Amniotic epithelial cell (primary cell): ENCODE measurements at places on chromosomes 2 and 18.

DNA sequence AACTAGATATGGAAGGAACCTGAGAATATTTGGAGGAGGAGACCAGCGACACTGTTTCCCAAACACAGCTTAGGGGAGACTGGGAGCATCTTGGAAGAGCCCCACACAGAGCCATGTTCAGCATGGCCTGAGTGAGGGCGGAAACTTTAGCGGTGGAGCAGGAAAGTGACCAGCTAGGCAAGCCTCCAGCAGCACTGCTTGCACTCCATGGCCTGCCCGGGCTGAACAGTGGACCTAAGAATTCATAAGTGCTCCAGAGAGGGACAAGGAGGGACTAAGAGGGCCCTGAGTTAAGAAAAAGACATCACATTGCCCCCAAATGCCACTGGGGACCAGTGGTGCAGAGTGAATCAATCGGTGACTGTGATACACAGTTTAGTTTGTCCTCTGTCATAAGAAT, 566.4 kb downstream of the TNS1 start:
- DNase-seq, result no peak

DNA sequence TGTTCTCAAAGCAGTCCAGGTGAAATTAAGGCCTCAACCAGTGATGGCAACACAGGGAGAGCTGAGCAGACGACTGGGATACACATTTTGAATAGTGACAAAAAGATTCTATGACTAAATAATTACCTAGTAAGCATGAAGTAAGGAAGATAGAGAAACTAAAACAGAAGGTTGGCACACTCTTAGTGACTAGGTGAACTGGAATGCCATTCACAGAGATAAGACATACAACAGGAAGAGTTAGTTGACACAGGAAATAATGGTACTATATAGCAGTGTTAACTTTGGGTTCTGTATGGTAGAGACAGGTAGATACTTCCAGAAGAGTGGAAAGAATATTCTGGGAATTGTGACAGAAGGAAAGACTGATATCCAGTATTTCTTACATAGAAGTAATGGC, 181.8 kb upstream of the NT5C1B start:
- peak; percentile 48 for DNase-seq

DNA sequence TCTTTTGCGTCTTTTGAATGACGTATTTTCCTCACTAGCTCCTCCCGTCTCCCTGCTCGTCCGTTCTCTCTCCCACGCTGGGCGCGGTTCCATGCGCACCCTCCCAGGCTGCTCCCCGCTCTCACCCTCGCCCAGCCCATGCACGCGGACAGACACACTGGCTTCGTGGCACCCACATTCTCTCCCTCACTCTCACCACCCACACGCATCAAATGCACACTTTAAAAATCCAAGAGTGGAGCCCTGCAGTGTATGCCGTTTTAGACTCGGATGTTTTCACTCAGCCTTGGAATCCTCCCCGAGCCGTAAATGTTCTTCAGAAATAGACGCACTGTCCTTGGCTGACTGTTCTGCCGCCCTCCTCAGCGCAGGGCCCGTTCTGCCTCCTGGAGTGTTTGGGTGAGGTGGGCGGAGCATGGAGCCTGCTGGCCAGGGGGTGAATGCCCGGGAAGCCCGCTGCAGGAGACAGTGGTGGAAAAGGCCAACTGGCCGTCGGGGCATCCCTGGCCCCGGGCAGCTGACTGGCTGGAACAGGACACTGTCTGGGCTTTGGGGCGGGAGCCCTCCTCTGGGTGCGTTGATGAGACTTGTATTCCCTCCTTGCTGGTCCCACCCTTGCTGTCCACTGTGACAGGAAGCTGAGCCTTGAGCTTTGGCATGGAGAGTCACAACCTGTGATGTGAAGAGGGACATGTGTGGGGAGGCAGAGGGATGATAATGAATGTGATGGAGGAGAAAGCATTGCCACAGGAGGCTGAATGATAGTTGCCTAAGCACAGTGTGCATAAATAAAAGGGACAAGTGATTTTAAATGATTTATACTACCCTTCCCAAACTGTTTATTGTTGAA, 35.4 kb upstream of the LYPD6B start:
- DNase-seq, result no peak

- no peak for DNase-seq
These were observed 143.3 kb upstream of the ID2 start for GRCh38 chr2:8538531-8538930.

DNA sequence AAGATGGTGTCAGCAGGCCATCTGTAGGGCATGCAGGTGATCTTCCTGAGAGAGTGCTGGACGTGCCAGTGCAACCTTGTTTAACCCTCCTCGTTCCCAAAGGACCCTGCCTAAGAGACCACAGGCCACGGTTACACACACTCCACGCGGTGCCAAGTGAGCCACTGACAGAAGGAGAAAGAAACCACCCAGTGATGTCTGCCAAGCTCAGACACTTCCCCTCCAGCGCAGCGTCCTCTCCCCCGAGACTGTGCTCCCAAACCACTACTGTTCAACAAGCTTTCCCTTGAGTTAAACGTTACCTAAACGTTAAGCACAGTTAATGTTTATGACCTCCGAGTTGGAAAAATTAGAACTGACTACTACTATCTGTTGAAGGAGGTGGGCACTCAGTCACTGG, 119.1 kb upstream of the NCK2 start:
- no peak for DNase-seq

DNA sequence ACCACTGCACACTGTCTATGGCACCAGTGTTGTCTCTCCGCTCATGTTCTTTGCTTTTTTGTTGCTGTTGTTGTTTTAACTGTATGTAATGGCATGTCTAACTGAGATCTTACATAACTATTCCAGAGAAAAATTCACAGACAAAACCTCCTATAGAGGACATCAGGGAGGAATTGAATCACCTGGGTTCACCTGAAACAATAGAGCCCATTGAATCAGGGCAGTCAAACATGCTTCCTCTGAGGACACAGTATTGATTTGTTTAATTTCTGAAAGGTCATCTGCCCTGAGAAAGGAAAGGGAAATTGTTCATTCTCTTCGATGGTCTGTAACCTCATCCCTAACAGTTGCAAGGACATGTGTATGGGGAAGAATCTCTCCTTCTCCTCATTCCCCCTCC, 237.5 kb downstream of the SRBD1 start:
- DNase-seq, result no peak

DNA sequence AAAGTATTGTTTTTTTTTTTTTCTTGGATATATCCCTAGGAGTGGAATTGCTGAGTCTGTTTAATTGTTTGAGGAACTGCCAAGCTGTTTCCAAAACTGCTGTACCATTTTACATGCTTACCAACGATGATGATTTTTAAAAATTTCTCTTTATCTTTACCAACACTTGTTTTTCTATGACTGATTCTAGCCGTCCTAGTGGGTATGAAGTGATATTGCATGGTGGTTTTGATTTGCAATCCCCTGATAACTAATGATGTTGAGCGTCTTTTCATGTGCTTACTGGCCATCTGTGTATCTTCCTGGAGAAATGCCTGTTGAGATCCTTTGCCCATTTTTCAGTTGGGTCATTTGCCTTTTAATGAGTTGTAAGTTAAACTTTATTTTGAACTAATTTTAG, 8.8 kb upstream of the AOX1 start:
- peak; percentile 17 for DNase-seq

GRCh38 chr2:121809607-121810006, 54.2 kb downstream of the TSN start:
- no peak for DNase-seq

DNA sequence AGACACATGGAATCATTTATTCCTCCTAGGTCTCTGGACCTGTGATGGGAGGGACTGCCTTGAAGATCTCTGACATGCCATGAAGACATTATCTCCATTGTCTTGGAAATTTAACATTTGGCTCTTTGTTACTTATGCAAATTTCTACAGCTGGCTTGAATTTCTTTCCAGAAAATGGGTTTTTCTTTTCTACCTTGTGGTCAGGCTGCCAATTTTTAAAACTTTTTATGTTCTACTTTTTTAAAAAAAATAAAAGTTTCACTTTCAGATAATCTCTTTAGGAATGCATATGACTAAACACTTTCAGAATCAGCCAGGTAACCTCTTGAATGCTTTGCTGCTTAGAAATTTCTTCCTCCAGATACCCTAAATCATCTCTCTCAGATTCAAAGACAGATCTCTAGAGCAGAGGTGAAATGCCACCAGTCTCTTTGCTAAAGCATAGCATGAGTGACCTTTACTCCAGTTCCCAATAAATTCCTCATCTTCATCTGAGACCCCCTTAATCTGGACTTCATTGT, 209.6 kb downstream of the RPRM start:
- DNase-seq, result no peak

DNA sequence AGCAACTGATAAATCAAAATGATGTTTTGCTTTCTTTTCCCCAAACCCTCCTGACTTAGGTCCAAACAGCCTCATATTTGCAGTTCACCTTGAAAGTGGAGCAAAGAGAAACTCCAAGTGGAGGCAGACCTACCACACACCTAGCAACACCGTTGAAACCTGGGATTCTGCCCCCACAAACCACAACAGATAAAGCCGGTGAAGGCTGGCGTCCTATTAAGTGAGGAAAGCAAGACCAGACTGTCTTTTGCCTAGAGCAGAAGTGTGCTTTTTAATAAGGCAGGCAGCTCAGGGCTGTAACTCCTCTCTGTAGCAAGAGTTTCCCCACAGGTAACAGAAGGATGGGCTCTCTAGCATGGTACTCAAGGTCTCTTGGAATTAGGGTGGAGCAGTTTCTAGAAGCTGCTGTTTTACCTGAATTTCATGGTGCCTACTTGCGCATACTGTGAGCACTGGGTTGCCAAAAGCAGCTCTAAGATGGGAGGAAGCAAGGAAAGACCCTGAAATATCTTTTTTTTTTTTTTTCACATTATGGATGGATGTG, 336.9 kb downstream of the BCL11A start:
- DNase-seq, result no peak

DNA sequence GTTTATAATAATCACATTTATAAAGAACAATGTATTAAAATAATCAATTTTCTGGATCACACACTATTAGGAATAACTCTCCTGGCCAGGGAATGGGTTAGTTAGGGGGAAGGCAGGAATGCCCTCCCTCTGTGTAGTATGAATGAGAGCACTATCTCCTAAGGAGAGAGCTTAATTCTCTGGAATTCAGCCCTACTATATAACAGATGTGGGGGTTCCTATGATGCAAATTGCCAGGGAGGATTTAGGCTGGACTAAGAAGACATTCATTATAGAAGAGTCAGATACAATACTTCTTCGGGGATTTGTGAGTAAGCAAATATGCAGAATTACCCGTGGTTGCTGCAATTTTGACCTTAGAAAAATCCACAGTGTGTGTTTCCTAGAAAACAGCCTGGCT, 250.1 kb upstream of the VRK2 start:
- DNase-seq, result peak; percentile 52

- DNase-seq, result no peak
These were observed 313.7 kb downstream of the CYP26B1 start for GRCh38 chr2:71833855-71834560.

DNA sequence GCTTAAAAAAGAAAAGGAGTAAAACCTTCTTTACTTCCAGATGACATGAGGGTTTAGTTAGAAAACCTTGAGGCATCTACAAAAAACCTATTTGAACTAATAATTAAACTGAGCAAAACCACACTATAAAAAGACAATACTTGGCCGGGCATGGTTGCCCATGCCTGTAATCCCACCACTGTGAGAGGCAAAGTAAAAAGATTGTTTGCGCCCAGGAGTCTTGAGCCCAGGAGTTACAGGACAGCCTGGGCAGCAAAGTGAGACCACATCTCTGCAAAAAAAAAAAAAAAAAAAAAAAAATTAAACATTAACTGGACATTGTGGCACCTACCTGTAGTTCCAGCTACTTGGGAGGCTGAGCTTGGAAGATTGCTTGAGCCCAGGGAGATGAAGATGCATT, 502.8 kb upstream of the LRRTM4 start:
- no peak for DNase-seq

- DNase-seq, result peak; percentile 71
These were observed 15.9 kb downstream of the POLI start for GRCh38 chr18:54284981-54285785.

DNA sequence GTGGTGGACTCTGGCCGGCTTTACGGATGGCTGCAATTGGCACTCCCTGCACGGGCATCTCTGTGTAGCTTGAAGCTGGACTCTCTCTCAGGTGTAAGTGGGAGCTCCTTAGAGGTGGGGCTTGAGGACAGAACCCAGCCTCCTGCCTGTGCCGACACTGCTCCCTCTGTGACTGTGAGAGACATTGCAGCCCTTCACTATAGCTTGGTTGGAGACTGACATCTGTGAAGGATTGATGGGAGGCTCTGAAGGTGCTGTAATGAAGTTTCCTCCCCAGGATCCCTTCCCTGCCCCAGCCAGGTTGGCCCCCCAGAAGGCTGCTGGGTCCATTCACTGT, 166.7 kb downstream of the SH3RF3 start:
- no peak for DNase-seq

- DNase-seq, result peak; percentile 37
These were observed 44.0 kb downstream of the ASAP2 start for GRCh38 chr2:9250498-9251153.

DNA sequence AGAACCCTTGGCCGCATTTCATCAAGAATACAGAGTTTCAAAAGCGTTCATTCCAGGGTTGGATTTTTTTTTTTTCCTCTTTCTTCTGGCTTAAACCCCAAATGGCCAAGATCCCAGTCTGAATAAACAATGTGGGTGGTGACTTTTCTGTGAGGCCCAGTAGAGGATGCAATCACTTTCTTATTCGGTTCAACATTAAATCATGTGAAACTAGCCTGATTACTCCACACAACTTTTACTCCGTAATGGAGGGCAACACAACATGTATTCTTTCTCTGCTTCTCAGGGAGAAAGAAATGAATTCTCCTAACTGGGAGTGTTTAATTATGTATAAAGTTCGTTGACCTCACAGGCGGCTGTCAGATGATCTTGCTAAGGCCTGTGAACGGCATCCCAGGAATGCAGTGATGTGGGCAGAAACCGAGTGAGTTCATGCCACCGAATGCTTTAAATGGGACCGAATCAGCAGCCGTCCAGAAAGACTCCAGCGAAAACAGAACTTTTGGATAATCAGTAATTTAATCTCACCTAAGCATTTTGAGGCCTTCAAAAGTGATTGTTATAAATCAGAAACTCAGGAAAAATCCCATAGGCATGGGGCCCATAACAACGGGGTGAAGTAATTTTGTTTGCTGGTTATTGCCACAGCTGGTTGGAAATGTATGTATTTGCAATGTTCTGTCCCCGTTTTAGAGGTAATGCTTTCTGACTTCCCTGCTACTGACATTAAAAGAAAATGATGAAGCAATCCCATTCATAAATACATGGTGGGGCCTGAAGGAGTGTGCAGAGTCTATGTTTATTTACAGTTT, 81.5 kb downstream of the BCL2 start:
- peak; percentile 92 for DNase-seq

DNA sequence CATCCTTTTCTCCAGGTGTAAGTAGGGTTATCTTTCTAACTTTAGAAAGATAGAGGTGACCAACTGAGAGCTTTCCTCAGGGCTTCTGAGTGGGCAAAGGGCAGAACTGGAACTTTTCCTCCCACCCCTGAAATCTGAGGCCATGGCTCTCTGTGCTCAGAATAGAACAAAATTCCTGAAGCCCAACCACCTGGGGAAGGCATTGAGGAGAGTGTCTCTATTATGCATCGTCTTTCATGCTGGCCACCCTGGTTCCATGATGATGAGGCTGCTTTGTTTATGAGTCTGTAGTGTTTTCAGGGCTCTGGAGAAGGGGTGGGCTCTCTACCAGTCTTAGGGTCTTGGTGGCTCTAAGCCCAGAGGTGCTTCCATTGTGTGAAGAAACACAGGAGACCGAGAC, 30.7 kb upstream of the IL1R1 start:
- peak; percentile 19 for DNase-seq
